ENCODE measurements at places on chromosomes 16 and 17. TPM values are rescaled to one million over a fixed set of nuclear protein-coding genes. Genes with fewer than 3 reads are reported as not detected.

Gene TLCD1
- 4.8 TPM for total RNA-seq

Gene KRTAP9-8
- not detected for total RNA-seq

Gene CRAMP1
- 6.3 TPM for total RNA-seq

Gene SMURF2
- 157 TPM for total RNA-seq

Gene DCTPP1
- total RNA-seq, result 24.3 TPM

Gene CA7
- 0.65 TPM for total RNA-seq

Gene SIAH1
- 24.4 TPM for total RNA-seq

Gene OTOP3
- not detected for total RNA-seq

Gene DUS1L
- 61.2 TPM for total RNA-seq

Gene CD300LG
- total RNA-seq, result not detected

Gene AOC3
- total RNA-seq, result not detected

Gene HS3ST3A1
- 99.3 TPM for total RNA-seq

Gene CCR7
- total RNA-seq, result not detected

Gene RND2
- total RNA-seq, result not detected

Gene TGFB1I1
- 88.5 TPM for total RNA-seq

Gene NEUROD2
- not detected for total RNA-seq

Gene CTRB2
- total RNA-seq, result not detected

Gene RRAD
- total RNA-seq, result 0.22 TPM

Gene NPIPA3
- 0.51 TPM for total RNA-seq

Gene TBC1D3
- not detected for total RNA-seq

Gene TNP2
- total RNA-seq, result not detected

Gene DHX58
- 11.6 TPM for total RNA-seq

Gene GP2
- total RNA-seq, result not detected

Gene GNG13
- not detected for total RNA-seq

Gene TPSD1
- total RNA-seq, result not detected

Gene ATP2A1
- total RNA-seq, result 0.11 TPM

Gene CD19
- total RNA-seq, result not detected

Gene TMC8
- not detected for total RNA-seq

Gene SLC52A1
- total RNA-seq, result not detected

Gene ARL2BP
- 136 TPM for total RNA-seq

Gene EFNB3
- total RNA-seq, result 1.8 TPM

Gene LCMT1
- 30.3 TPM for total RNA-seq

Gene ARL16
- 37.6 TPM for total RNA-seq

Gene ACSM5
- total RNA-seq, result not detected

Gene GLP2R
- total RNA-seq, result not detected

Gene TBC1D3E
- total RNA-seq, result not detected

Gene RNF112
- 7.8 TPM for total RNA-seq

Gene EVI2A
- 0.89 TPM for total RNA-seq

Gene STUB1
- 201 TPM for total RNA-seq

Gene KRT9
- not detected for total RNA-seq

Gene EXOC7
- total RNA-seq, result 101 TPM

Gene SPOP
- total RNA-seq, result 40.5 TPM

Gene USP43
- not detected for total RNA-seq

Gene OR1A1
- total RNA-seq, result not detected

Gene NECAB2
- total RNA-seq, result not detected

Gene TRAPPC2L
- 20.4 TPM for total RNA-seq

Gene SLC12A3
- total RNA-seq, result not detected

Gene NDUFB10
- total RNA-seq, result 136 TPM

Gene OR1F1
- not detected for total RNA-seq

Gene ICAM2
- 0.97 TPM for total RNA-seq

Gene BEAN1
- total RNA-seq, result 1.1 TPM

Data from GM23248 (cell line).